GF-D8 (cell line): ENCODE measurements at places on chromosomes 4 and X.

GRCh38 chr4:153224474-153224873 is 20.2 kb downstream of the TRIM2 start:
- no peak for DNase-seq

DNA sequence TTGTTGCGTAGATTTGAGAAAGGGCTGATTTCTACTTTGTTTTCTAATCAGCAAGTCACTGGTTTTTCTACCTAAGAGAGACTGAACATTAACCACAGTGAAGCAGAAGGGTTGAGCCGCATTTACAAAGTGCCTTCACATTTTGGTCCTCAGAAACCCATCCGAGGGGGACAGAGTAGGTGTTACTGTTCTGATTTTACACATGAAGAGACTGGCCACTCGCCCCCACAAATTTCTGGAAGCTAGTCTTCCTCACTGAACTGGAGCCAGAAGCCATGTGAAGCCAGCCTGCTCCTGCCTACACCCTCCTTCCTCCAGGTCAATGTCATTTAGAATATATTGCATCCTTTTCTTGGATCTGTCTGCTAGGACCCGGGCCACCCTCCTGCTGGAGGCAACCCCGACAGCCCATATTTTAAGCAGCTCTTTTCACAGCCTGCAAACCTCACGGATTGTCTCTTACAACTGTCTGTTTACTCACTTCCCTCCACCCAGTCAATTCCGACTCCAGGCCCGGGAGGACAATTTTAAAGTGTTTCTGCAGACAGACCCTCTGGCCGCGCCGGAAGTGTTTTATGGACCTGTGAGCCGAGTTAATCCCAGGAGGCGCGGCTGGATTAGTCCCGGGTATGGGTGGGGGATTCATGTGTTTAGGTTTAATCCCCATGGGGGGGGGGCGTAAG is 73.2 kb upstream of the BCOR start:
- DNase-seq = no peak

DNA sequence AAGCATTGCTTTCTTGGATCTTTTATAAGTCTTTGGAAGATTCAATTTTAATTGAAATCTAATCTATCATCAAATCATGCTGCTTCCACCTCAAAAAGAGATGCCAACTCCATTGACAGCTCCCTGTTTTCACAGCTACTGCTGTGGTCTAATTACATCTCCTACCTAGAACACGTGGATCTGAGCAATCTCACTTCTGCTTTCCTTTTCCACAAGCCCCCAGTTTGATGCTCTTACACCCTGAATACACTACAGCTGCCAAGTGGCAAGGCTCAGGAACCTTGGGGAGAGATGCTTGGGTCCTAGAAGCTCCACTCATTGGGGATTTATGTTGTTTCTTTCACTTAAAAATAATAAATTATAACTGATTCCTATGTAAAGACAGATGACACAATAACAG is 172.0 kb downstream of the CFAP299 start:
- DNase-seq = no peak

- DNase-seq = no peak
These were observed 11.5 kb downstream of the MAD2L1 start for GRCh38 chr4:120055162-120055561.

DNA sequence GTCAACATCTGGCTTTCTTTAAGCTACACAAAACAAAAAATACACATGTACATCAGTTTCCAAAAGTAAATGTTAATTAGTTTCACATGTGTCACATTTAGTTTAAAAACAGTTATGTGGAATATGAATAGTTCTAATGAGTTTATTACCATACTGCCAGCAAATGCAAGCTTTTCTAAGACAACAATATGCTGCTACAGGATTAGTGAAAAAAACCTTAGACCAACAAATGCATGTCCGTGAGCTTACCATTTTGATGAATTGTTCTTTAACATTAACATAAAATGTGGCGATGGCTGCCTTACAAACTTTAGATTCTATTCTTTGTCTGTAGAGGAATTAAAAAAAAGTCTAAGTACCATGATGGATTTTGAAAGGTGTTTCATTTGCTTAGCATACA is 31.8 kb downstream of the CENPU start:
- no peak for DNase-seq

GRCh38 chrX:1212532-1212931 is at the start of gene CRLF2:
Gene CRLF2 (minus strand): TSS chrX:1212649. CDS start chrX:1212634, 15 bp downstream.
- DNase-seq = peak; percentile 27
